ENCODE measurements at places on chromosomes 3 and 15.

DNA sequence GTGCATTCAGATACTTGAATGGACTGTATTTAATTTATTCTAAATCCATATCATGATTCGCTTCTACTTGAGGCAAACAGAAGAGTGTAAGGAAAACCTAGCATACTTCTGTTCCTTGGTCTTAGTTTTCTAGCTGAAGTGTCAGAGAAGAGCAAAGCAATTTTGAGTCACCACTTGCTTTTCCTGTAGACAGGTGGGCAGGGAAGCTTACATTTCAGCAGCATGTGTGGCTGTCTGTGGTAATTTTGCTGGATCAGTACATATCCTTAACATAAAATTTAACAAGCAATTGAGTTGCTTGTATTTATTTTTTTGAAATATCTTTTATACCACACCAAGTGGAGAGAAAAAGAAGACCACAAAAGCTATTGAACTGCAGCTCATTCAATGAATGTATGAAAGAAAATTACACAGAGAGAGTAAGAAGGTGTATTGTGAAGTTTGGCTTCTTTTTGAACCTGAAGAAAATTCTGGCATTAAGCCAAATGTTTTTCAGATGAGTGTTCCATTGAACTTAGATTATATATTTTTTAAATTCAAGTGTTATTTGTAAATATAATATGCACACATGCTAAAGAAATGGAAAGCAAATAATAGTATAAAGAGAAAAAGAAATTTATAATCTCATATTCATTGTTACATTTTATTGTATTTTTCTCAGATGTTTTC is 747.6 kb downstream of the NAALADL2 start:
- H3K27ac ChIP-seq, result no peak overlapping the region
- no peaks in the 10 kb centered on the region for H3K4me1 ChIP-seq
- no peaks in the 10 kb centered on the region for H3K27me3 ChIP-seq
- H3K36me3 ChIP-seq, result no peaks in the 10 kb centered on the region

DNA sequence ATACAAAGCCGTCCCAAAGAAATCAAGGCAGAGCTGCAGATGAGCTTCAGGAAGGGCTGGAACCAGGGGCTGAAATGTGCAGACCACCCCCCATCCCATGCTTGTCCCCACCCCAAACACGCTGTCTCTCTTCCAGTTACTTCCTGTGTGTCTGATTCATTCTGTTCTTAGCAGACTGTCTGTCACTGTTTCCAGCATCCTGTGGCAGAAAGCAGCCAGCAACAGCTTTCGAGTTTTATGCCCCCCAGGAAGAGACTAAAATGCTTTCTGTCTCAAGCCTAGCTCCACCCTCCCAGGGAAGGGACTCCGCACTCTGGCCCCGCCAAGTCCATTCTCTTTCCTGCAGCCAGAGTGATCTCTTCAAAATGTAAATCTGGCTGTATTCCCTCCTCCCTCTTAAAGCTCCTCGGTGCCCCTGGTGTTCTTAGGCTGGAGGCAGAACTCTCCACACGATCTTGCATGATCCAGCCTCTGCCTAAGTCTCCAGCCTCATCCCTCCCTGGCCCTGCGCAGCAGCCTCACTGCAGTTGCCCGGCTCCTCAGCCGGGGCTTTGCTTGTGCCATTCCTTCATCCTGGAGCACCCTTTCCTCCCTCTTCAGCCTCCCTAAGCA is 41.5 kb downstream of the HRH1 start:
- no peaks in the 10 kb centered on the region for H3K27me3 ChIP-seq
- H3K36me3 ChIP-seq, result no peaks in the 10 kb centered on the region
- no peak for DNase-seq
- H3K4me3 ChIP-seq, result no peak overlapping the region

GRCh38 chr3:106349191-106349881 is 480.5 kb upstream of the CBLB start:
- no peak overlapping the region for H3K4me3 ChIP-seq

DNA sequence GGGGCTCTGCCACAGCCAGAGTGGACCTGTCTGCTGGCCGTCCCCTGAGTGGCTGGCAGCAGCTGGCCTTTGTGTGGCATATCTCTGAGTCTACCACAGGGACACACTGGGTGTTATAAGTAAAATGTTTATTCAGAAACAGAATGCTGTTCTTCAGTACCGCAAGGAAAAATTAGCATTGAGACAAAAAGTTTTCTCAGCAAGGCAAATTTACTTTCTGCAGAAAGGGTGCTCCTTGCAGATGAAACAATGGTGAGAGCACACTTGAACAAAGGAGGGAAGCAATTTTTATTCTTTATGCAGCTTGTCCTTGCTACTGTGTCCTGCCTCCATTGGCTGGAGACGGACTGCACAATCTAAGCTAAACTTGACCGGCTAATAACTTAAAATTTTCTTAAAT is 4.0 kb downstream of the TMEM89 start:
- no peak overlapping the region for H3K27ac ChIP-seq
- no peak overlapping the region for H3K4me3 ChIP-seq
- no peaks in the 10 kb centered on the region for H3K36me3 ChIP-seq
- no peaks in the 10 kb centered on the region for H3K4me1 ChIP-seq

- H3K4me3 ChIP-seq, result no peak overlapping the region
- H3K4me1 ChIP-seq, result no peaks in the 10 kb centered on the region
- no peaks in the 10 kb centered on the region for H3K36me3 ChIP-seq
- DNase-seq, result no peak
These were observed 94.0 kb downstream of the CORO2B start for GRCh38 chr15:68672781-68673205.
